ENCODE measurements at places on chromosomes 2 and 18.
A peak's percentile ranks its signal among the peaks of the same experiment; 100 is the strongest.

- no peak for DNase-seq
Observed at GRCh38 chr2:126808929-126809328, 89.8 kb upstream of the TEX51 start.

DNA sequence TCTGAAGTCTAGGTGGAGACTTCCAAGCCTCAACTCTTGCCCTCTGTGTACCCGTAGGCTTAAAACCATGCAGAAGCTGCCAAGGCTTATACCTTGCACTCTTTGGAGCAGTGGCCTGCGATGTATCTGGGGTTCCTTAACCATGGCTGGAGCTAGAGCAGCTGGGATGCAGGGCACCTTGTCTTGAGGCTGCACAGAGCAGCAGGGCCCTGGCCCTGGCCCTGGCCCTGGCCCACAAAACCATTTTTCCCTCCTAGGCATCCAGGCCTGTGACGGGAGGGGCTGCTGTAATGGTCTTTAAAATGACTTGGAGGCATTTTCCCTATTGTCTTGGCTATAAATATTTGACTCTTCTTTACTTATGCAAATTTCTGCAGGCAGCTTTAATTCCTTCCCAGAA lies 19.2 kb downstream of the SERPINB4 start:
- DNase-seq = no peak

- DNase-seq = no peak
Observed at GRCh38 chr2:113260991-113261390, 17.7 kb downstream of the PAX8 start.

DNA sequence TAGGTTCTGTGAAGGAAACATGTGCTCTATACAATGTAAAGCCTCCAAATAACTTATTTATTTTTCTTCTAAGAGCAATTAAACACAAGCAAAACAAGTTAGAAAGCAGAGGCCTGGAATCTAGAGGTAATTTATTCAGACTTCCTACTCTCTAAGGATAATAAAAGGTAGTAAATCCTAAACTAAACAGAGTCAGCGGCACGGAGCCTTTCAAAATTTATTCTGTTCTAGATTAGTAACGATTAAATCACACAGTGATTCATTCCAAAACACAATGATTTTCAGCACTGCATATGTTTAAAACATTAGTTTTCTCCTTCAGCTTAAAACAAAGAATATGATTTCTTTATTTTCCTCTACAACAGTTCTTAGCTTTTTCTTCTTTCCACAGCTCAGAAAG lies 160.9 kb downstream of the FBXO15 start:
- no peak for DNase-seq

GRCh38 chr2:17894556-17894955 lies 16.1 kb downstream of the KCNS3 start:
- DNase-seq = no peak

- DNase-seq = no peak
Observed at GRCh38 chr2:3208179-3208578, 169.4 kb downstream of the EIPR1 start.

DNA sequence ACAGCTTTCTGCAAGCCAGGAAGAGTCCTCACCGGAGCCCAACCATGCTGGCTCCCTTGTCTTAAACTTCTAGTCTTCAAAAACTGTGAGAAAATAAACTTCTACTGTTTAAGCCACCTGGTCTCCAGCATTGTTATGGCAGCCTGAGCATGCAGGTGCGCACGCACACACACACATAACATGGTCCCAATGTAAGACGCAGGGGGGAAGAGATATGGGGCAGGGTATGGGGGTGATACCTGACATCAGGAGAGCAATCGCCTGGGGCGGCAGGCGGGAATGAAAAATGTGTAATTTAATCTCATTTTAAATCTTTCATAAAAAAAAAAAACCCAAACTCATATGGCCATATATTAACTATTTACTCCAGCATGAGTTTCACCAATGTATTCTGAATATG lies 18.0 kb downstream of the HJURP start:
- no peak for DNase-seq

DNA sequence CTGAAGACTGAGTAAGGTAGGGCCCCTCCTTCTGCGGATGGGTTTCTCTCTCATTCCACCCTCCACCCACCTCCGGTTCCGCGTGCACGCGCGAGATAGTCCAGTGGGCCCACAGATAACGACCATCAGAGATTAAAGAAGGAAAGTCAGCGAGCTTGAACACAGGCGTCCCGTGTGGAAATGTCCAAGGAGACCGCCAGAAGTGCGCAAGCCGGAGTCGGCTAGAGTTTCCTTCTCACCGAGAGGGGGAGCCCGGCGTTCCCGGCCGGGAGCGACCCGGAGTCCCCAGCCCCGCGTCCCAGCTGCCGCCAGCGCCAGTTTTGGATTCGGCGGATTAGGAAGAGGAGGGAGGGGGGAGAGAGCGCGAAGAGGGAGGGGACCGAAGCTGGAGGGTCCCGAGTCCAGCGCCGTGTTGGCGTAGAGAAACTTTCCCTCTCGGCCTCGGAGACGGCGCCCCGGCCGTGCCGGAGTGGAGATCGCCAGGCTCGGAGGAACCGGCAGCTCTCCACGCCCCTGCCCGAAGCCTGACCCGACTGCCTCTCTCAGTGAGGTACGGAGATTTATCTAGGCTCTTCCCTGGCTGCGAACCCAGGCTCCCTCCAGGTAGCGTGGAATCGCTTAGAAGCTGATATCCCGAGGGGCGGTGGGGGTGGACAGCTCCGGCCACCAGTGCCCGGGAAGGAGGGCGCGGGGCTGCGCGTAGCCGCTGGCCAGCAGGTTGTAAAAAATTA lies at the start of gene GULP1:
Gene GULP1 (plus strand): TSS at position 258 of the 731 bp plus-strand sequence. CDS start 185,829 bp downstream, outside the sequence.
- DNase-seq = no peak

DNA sequence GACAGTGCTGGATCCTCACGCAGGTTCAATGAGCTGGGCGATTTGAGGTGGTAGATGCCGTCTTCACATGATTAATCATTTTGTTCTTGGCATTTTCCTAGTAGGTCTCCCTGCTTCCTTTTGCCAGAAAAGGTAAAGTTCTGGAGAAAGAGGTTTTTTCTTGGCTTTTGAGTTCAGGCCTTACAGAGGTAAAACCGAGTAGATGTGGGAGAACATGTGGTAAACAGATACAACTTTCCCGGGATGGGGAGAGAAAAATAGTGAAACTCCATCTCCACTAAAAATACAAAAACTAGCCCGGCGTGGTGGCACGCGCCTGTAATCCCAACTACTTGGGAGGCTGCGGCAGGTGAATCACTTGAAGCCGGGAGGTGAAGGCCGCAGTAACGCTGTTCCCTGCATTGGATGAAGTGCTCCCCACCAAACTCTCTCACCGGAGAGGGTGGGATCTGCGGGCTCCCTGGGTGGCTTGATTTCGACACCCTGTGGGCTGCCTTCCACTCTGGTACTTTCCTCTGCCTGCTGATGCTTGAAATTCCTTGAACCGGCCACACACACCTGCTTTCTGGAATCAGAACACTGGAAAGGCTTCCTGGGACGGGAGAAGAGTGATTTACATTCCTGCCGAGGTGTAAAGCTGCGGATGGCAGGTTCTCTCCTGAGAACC lies 88.8 kb downstream of the ACTR3 start:
- DNase-seq = no peak

GRCh38 chr2:158291544-158292180 lies 164.9 kb downstream of the CCDC148 start:
- no peak for DNase-seq

DNA sequence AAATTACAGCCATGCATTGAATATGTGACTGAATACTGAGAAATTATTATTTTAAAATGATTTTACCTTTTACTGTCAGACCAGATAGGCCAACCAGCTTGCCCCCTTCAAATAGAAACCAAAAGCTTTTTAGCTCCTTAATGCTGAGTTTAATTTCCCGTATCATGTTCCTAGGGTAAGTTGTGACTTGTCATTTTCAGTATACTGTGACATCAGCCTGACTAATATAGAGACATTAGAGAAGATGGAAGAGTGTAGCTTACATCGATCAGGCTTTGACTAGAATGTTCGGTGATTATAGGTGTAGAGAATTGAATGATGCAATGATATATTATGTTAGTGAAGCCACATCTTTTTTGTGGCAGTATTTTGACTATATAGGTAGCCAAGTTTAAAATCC lies 50.6 kb upstream of the ZEB2 start:
- DNase-seq = no peak

- DNase-seq = no peak
Observed at GRCh38 chr2:28539118-28539541, 43.3 kb downstream of the PLB1 start.

GRCh38 chr2:224151680-224152310 lies 112.7 kb upstream of the SERPINE2 start:
- no peak for DNase-seq

DNA sequence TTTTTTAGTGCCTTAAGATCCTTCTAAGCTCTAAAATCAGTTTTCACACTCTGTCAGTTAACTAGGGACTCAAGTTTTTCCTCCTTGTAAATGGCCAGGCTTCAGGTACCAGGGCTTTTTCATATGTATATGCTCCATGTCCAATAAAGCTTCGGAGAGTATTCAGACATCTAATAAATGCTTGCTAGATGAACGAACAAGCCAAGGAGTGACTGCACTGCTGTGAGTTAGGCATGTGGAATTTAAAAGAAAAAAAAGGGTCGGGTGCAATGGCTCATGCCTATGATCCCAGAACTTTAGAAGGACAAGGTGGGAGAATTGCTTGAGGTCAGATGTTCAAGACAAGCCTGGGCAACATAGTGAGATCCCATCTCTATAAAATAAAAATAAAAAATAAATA lies 81.9 kb downstream of the CDH2 start:
- no peak for DNase-seq

- no peak for DNase-seq
Observed at GRCh38 chr2:66585587-66585986, 150.7 kb downstream of the MEIS1 start.

- DNase-seq = no peak
Observed at GRCh38 chr2:44553456-44553855, 191.7 kb downstream of the CAMKMT start.

GRCh38 chr2:16559278-16560067 lies 106.2 kb downstream of the CYRIA start:
- no peak for DNase-seq

DNA sequence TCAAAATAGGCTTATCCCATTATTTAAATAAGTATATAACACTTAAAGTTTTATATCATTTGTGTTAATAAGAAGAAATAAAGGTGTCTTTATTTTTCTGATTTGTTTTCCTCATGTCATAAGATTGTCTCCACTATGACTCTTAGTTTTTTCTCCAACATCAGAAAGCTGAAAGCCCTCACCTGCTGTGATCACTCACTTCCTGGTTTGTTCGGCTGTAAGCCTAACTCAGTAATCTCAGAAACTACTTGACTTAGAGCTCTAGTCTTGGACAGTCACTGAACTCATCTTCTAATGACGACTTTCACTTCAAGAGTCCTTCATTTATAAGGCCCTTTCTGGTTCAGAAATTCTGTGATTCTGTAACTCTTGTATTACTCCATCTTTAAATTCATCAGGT lies 311.0 kb downstream of the ZEB2 start:
- no peak for DNase-seq

DNA sequence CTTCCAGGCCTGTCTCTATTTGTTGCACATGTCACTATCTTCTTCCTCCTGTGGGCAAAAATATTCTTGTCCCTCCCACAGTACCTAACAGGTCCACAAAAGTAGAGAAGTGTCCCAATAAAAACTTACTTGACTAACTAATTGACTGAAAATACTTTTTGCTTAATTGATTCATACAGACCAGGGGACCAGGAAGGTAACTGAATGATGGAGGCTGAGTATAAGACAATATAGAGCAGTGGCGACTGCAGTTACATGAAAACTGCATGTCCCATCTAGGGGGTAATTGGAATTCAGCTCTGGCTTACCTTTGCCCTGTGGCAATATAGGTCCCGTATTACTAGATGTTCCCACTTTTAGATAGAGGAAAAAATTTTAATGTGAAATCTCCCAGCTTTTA lies 112.9 kb upstream of the CREB1 start:
- no peak for DNase-seq

DNA sequence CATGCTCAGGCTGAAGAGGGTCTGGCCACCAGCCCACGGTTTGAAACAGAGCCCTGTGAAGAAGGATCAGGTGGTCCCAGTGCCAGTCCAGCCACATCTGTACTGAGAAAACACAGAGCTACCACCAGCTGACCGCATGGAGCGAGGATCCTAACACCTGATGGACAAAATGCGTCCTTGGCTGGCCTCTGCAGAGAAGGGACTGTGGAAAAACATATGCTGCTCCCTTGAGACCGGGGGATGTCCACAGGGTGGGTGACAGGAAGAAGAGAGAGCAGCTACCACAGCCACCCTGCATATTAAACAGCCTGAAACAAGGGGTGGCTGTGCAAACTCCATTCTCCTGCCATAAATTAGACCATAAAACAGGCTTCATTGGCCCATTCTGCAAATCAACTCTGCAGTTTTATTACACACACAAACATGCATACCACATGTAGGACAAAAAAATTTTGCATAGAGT lies 137.2 kb downstream of the BCL2 start:
- no peak for DNase-seq

DNA sequence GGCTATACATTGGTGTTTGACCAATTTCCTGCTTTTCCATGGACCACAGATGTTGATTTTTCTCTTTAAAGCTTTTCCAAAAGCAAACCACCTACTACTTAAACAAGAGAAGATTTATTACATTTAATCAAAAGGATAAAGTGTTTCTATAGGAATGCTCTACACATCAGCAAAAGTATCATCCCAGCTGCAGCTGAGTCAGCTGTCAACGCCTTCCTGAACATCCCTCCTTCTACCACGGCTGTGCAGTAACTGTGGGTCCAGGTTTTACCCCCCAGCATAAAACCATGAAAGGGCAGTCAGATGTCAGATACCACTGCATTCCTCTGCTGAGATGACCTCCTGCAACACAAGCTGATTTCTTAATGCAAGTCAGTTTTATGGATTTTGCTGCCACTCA lies 524.5 kb upstream of the MEX3C start:
- no peak for DNase-seq

DNA sequence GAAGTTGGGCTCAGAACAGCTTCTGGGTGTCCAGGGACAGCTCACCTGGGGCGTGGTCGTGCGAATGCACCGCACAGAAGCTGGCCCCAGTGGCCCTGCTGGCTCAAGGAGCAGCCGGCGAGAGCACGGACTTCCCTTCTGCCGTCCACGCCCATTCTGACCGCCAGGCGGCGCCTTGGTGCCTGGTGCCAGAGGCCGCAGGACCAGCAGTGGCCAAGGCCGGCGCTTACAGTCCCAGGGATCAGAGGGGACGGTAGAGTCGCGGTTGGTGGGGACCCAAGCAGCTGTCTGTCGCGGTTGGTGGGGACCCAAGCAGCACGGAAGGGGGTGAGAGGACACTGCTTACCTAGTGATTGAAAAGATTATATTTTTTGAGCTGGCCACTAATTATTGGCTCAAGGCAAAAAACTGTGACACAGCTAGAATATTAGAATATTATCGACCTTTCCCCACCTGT lies 25.7 kb downstream of the NPPC start:
- peak; percentile 15 for DNase-seq

DNA sequence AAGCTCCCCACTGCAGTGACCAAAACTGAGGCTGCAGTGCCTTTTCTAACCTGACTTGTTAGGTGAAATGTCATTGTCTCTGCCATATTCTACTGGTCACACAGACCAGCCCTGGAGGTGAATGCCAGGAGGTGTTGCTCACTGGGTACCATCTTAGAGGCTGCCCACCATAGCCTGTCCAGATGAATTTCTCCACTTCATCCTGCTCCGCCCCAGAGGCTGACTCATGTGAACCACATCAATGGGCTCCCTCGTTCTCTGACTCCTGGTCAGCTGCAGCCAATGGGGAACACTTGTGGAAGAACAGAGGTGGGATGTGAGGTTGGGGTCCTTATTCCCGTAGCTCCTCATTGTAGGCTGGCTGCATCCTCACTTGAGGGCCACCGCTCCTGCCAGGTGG lies 3.4 kb upstream of the NARS1 start:
- DNase-seq = no peak

Data from stimulated activated CD4-positive, alpha-beta T cell treated with anti-CD3 and anti-CD28 coated beads, TNF-alpha, amount 100 ng/mL, for 1 hour (primary cell).